ENCODE measurements at places on chromosomes 13 and 19.

DNA sequence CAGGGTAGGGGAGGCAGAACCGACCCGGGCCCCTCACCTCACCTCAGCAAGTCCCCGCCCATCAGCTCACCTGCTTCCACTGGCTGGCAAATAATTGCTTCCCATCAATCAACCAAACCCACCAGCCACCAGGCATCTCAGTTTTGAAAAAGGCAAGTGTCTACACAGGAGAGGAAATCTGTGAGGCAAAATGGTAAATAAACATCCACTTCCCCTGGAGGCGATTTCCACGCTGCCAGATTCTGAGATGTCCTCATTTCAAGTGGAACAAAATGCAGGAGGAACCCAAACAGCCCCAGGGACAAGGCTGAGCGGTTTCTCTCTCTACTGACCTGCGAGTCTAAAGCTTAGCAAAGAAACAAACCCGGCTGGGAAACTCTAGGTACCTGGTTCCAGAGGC is 117.5 kb downstream of the CRYL1 start:
- DNase-seq: no peak

- DNase-seq: no peak
Measured at GRCh38 chr13:46122304-46122703, 17.5 kb upstream of the CPB2 start.

- DNase-seq: no peak
Measured at GRCh38 chr13:76489274-76489673, 396.9 kb downstream of the KCTD12 start.

GRCh38 chr13:28012896-28013295 is 24.4 kb upstream of the URAD start:
- no peak for DNase-seq

- no peak for DNase-seq
Measured at GRCh38 chr13:42218576-42218975, 53.4 kb upstream of the AKAP11 start.

DNA sequence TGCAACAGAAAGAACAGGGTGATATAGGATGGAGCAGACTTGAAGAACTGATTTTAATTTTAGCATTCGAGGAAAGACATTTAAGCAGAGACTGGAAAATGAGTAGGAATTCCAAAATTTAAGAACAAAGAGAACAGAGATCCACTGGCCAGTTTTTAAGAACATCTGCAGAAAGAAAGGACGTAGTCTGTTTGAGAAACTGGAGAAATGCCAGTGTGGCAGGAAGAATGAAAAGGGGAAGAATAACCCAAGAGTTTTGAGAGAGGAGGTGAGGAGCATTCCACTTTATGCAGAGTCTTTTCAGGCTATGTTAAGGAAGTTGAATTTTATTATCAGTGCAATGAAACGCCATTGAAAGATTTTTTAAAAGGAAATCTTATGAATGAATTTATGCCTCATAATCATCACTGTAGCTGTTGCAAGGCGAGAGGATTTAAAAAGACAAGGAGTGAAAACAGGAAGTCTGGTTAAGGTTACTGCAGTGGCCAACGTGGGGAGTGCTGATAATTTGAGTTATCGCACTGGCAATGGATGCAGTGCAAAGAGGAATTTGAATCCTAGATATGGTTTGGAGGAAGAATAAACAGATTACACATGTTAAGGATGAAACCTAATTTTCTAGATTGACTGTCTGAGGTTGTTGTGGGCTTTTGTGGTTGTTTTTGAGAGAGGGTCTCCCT is 253.8 kb downstream of the DACH1 start:
- DNase-seq: no peak

DNA sequence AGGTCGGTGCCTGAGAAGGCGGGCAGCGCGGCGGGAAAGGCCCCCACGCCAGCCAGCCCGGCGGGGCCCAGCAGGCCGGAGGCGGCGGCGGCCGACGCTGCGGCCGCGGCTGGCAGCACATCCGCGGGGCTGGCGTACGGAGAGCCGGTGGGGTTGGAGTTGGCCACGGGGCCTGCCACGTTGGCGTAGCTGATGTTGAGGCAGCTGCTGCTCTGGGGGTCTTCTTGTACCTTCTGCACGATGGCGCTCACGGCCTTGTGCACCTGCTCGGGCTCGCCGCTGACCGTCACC is 25.9 kb upstream of the NANOS2 start:
- no peak for DNase-seq

GRCh38 chr13:101452519-101453485 is at the start of gene ITGBL1:
Gene ITGBL1, plus strand, starts transcription at chr13:101452675. Its CDS starts 159 bp downstream, at chr13:101452834.
- DNase-seq: no peak

DNA sequence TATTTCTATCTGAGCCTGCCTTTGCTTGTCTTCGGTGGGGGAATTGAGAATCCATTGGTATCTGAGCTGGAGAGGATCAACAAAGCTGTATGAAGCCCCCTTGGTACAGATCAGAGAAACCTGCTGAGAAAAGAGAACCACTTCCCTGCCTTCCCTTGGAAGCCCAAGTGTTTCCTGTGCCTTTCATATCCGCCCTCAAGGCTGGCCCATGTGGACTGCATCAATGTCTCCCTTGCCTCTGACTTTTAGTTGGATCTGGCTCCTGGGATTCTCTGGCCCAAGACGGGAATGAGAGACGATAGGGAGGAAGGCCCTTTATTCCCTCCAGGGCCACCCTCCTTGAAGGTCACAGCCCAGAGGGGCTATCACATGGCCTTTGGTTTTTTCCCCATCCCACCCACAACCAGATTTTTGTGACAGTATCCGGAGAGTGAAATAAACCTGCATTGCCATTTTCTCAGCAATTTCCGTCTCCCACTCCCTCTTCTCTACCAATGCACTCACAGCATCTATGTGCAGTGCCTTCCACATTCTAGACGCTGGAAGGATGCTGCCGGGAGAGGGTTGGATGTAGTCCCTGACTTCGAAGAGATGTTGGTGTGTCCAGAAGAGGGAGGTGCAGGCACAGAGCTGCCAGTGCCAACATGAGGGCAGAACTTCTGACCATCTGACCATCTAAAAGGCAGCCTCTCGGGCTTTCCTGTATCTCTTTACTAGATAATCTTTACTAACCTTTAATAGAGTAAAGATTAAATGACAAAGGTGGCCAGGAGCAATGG is 63.8 kb downstream of the KCTD15 start:
- no peak for DNase-seq

DNA sequence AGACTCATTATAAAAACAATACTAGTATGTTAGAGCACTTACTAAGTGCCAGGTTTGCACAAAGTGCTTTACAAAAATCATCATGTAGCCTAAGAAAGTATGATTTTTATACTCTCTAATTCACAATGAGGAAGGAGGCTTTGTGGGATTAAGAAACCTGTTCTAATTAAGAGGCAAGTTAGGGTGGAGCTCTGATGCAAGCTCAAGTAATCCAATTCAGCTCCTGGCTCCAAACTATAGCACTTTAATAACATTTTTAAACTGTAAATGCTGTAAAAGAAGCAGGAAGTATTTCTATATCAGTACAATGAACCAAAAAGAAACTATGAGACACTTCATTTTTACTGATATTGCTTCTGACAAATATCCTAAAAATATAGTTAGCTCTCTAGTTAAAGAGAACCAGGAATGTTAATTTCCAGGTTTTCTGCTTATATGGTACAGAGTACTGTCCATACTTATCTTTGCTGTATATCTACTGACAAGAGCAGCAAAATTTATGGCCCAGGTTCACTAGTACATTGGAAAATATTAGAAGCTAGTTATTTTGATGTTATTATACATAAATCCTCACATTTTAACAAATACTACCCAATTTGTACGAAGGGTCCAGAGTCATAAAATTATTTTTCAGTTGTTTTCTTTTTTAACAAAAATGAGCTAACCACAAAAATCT is 482.0 kb downstream of the DIAPH3 start:
- DNase-seq: no peak

DNA sequence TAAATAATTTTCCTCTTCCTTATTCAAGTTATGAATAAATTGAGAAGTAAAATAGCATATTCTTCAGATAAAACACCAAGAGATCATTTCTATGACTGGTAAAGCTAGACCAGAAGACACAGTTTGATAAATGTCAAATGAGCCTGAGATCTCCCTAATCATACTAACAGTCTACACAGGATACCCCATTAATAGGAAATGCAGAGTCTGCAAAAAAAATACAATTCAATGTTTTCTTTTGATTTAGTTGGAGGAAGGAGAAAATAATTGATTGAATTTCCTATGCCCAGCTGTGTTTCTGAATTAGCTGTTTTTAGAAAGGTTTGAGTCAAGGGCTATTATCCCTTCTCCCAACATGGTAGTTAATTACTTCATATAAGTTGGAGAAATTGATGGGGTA is 734.6 kb upstream of the SLITRK1 start:
- no peak for DNase-seq

DNA sequence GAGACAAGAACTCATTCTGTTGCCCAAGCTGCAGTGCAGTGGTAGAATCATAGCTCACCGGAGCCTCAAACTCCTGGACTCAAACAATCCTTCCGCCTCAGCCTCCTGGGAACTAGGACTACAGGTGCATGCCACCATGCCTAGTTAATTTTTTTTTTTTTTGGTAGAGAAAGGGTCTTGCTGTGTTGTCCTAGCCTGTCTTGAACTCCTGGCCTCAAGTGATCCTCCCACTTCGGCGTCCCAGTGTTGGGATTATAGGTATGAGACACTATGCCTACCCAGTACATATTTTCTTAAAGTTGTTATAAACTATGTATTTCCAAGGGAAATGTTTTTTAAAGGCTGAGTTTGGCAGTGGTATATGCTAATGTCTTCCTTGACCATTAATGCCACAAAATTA is 412.6 kb downstream of the KLF12 start:
- DNase-seq: no peak

- DNase-seq: no peak
Measured at GRCh38 chr19:35756377-35757230, at the start of gene HSPB6. Gene HSPB6, minus strand, starts transcription at chr19:35757029. Its CDS starts 21 bp downstream, at chr19:35757008.

GRCh38 chr19:34639491-34640085 is 37.4 kb downstream of the SCGB2B2 start:
- DNase-seq: peak; percentile 41

DNA sequence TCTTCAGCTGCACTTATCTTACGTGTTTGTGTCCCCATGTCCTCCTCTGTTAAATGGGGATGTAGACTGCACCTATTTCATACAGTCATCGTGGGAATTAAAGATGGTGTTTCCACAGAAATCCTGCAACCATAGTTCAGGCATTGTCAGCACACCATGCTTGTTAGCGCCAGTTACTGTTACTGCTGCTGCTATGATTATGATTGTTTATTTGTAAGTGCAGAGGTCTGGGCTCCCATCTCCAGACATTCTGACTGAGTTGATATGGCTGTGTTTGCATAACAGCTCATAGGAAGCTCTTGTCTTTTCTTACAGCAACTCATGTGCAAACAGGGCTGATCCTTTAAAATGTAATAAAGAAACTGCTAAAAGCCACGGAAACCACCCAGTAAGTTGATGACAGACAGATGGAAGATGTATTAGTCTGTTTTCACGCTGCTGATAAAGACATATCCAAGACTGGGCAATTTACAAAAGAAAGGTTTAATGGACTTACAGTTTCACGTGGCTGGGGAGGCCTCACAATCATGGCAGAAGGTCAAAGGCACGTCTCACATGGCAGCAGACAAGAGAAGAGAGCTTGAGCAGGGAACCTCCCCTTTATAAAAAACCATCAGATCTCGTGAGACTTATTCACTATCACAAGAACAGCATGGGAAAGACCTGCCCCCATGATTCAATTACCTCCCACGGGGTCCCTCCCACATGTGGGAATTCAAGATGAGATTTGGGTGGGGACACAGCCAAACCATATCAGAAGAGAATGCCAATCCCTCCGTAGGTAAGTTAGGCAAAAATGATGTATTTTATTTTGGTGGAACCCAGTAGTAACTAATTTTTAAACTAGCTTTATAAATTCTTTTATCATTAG is 1.6 kb downstream of the ZSCAN5A start:
- no peak for DNase-seq

GRCh38 chr19:35134601-35135242 is at the start of gene LGI4:
Gene LGI4, minus strand, starts transcription at chr19:35135059. Its CDS starts 379 bp downstream, at chr19:35134680.
- no peak for DNase-seq

DNA sequence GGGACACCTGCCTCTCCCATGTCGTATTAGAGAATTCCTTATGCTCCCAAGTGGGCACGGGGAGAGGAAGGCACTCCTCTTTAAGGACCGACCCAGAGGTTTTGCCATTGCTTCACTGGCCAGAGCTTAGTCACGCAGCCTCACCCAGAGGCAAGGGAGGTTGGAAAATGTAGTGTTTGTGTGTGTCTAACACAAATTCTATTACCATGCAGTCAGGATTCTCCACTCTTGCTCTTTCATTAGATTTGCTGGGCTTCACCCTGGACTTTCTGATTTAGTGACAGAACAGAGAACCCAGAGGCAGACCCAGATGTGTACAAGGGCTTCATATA is 14.6 kb upstream of the NCCRP1 start:
- DNase-seq: no peak

GRCh38 chr19:51094696-51095279 is 12.1 kb upstream of the KLK14 start:
- no peak for DNase-seq

DNA sequence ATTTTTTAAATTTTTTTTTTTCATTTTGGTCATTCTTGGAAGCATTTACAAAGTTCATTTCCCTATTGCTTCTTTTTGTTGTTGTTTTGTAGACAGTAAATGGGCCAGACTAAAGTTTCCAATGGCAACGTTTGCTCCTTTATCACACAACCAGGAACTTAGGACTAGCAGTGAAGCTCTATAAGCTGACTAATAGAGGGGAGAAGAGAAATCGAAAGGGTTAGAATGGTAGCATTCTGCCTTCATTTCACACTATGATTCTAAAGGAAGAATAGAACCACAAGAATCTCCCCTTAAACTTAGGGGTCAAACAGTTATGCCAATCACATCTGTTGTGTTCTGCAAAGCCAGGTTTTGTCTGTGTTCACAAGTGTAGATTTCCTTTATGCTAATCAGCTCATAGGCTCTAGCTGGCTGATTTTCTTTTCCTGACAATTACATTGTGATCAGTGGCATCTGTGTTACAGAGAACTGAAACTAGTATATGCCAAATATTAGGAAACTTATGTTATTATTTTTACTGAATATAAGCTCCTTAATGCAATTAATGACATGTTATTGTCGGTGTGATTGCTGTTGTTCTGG is 467.3 kb downstream of the DACH1 start:
- DNase-seq: no peak

DNA sequence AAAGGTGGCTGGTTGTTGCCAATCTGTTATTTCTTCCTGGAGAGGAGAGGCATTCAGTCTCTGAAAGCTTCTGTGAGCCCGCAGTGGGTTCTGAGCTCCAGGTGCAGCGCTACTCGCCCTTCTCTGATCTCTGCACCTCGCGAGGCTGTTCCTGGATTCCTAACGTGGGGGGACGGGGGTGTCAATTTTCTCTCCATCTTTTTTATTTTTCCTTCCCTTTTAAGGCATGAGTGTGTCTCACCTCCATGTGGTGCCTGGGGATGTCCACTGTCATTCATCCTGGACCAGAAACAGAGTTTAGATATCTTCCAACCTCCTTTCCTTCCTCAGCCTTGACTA is 626 bp downstream of the ZNF233 start:
- no peak for DNase-seq

GRCh38 chr19:1990230-1991017 is 25.1 kb downstream of the BTBD2 start:
- DNase-seq: no peak

- DNase-seq: no peak
Measured at GRCh38 chr19:50022823-50023222, 2.3 kb downstream of the VRK3 start.

GRCh38 chr19:2528675-2529101 is 52.8 kb downstream of the GADD45B start:
- DNase-seq: no peak

Data from kidney capillary endothelial cell (primary cell).